ENCODE measurements at places on chromosomes 11 and 22.

DNA sequence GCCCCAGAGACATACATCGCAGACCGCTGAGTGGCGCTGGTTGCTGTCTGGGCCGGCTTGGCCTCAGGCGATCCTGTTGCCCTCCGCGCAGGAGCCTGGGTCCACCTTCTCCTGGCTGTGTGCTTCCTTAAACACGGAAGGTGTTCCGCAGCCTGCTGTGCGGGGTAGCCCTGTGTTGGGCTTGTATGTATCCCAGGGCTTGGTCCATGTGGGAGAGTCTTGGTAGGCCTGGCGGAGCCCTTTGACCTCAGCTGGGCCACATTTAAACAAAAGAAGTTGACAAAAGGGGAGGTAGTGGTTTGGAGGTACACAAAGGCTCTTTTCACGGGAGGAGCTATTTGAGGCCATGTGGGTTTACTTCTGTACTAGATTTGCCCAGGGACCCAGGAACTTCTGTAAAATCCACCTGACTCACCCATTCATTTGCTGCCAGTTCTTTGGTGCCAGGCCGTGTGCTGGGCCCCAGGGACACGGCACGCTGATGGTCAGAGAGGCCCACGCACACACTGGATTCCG, 11.0 kb upstream of the GRAMD4 start:
- DNase-seq: no peak

GRCh38 chr22:41285441-41285819, 557 bp downstream of the RANGAP1 start:
- DNase-seq: peak; percentile 74

- no peak for DNase-seq
Measured at GRCh38 chr22:39184586-39185577, 32.4 kb upstream of the CBX7 start.

GRCh38 chr11:80346353-80347059, 905.7 kb upstream of the TENM4 start:
- no peak for DNase-seq

DNA sequence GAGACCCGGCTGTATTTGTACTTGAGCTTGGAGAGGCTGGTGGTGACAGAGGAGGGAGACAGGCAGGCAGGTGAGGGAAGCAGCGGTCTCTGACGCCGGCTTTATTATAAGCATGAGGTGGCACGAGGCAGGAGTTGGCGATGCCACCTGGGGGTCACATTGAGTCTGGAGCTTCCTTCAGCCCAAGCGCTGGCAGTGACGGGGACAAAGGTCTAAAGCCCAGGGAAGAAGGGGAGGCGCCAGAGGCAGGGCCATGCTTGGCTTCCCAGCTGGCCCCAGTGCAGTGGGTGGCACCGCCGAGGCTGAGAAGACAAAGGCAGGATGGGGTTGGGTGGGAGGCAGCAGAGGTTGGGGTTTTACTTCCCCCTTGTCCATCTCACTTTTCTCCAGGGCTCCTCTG, 4.5 kb downstream of the FXYD2 start:
- DNase-seq: no peak

GRCh38 chr11:12240677-12241076, 130.3 kb downstream of the MICAL2 start:
- no peak for DNase-seq

- no peak for DNase-seq
Measured at GRCh38 chr11:9008011-9008550, 4.3 kb upstream of the NRIP3 start.

GRCh38 chr22:44870021-44870420, 117.6 kb downstream of the ARHGAP8 start:
- DNase-seq: no peak

- DNase-seq: no peak
Measured at GRCh38 chr11:12050470-12051286, 42.3 kb upstream of the DKK3 start.

- no peak for DNase-seq
Measured at GRCh38 chr11:76561245-76561644, 109.3 kb downstream of the LRRC32 start.

DNA sequence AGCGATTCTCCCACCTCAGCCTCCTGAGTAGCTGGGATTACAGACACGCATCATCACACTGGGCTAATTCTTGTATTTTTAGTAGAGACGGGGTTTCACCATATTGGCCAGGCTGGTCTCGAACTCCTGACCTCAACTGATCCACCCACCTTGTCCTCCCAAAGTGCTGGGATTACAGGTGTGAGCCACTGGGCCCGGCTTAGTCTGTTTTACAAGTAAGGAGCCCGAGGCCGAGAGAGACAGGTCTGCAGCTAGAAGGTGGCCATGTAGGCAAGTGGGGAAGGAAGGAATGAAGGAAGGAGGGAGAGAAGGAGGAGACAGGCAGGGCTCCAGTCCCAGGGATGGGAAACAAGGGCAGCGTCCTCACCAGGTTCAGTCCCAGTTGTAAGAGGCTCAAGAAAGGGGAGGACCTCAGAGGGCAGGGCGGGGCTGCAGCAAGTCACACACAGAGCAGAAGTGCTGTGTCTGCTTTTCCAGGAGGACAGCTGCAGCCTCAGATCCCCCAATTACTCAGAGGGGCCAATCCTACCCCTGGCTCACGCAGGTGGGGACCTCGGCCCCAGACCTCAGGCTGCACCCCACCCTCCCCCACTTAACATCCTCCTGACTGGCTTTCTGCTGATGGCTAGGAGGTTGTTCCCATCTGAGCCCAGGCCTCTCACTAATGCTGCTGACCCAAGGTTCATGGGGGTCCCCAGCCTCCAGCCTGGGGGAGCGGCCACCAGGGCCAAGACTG, 53.8 kb upstream of the PRR5 start:
- no peak for DNase-seq

DNA sequence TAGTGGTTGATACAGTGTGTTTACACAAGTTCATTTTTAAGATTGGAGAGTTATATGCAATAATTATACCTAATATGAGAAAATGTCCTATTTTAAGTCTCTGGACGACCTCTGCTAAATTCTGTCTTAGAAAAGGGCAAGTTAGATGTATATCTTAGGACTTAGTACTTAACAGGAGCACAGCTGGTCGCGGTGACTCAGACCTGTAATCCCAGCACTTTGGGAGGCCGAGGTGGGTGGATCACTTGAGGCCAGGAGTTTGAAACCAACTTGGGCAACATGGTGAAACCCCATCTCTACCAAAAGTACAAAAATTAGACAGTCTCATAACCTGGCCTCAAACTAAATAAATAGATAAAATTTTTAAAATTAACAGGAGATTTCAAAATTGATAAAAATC, 27.2 kb downstream of the BSX start:
- DNase-seq: no peak

GRCh38 chr11:101759771-101760450, 154.9 kb upstream of the CEP126 start:
- peak; percentile 28 for DNase-seq

DNA sequence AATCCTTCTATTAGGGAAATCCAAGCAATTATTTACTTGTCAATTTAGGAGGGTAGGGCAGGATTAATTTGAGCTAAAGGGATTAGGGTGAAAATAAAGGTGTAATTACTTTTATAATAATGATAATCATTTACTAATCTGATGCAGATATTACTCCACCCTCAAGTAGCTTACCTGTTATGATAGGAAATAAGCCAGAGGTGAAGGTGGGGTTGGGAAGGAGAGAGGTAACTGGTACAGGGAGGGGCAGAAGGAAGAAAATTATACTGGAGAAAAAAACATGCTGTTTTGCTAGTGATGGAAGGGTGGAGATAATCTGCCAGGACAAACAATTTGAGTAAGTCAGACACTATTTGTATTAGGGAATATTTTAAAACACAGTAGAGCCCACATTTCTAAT, 157.7 kb downstream of the BARX2 start:
- no peak for DNase-seq

DNA sequence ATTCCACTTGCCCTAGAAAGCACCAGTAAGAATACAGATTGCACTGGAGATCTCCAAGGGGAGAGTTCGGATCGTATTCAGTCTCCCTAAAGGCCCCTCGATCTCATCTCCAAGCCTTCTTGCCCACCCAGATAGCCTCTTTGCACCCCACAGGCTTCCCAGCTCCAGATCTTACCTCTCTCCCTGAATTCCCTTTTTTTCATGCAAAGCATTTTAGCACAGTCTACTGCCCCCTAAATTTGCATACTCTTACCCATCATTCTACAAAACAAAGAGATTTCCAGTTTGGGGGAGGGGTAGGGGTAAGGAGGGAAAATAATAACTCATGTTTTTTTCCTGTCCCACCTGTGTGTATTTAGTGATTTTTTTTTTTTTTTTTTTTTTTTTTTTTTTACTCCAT, 105.2 kb downstream of the NAV2 start:
- no peak for DNase-seq

- no peak for DNase-seq
Measured at GRCh38 chr11:87213444-87213843, 175.7 kb downstream of the TMEM135 start.

DNA sequence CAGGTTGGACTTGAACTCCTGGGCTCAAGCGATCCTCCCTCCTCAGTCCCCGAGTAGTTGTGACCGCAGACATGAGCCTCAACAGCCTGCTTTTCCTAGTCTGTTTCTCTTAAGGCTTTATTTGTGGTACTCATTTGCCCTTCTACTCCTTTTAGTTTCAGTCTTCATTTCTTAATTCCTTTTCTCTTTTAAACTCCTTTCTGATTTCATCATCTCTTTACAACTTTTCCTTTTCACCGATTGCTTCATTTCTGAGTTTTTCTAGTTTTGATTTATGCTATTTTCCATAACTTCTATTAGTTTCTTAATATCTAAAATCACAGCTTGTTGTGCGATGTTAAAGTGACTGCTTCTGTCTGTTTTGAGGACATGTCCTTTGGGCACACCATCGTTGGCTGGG, 17.3 kb upstream of the MRGPRF start:
- no peak for DNase-seq

DNA sequence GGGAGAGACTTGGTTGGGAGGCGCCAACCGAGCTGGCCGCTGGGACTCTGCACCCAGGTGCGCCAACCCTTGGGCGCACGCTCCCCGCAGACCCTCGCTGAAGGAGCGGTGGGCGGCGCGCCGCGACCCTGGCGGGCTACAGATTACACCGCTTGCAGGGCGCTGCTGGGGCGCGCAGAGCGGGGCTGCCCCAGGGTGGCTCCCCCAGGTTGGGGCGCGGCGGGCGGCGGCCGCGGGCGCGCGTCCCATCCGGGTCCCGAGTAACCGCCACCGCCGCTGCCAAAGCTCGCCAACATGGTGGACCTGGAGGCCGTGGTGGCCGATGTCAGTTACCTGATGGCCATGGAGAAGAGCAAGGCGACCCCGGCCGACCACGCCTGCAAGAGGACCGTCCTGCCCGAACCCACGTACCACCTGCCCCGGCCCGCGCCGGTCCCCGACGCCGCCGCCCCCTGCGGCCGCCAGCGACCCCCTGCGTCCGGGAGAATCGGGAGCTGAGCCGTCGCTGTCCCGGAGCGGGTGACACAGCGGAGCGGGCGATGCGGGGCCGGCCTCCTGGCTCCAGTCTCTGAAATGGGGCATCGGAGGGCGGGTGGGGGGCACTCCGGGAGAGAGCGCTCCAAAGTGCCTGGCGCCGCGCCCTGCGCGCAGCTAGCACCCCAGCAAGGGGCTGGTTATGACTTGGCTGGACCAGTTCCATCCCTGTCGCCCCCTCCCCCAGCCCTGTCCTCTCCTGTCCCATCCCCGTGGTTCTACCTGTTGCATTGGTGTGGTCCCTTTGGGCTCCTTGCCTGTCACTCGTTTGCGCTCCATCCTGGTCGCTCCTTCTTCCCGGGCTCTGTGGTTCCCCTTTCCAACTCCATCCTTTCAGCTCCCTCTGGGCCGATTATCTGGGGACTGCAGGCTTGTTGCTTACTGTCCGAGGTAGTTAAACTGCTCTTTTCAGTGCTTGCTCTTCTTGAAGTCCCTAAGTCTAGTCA, 143.3 kb upstream of the GRK3 start:
- no peak for DNase-seq

GRCh38 chr11:73141031-73141308, 1.1 kb downstream of the FCHSD2 start:
- DNase-seq: no peak

- DNase-seq: peak; percentile 96
Measured at GRCh38 chr11:9943386-9944110, 279.7 kb downstream of the SWAP70 start.

- no peak for DNase-seq
Measured at GRCh38 chr11:37747121-37747520, 1149.1 kb upstream of the RAG2 start.

DNA sequence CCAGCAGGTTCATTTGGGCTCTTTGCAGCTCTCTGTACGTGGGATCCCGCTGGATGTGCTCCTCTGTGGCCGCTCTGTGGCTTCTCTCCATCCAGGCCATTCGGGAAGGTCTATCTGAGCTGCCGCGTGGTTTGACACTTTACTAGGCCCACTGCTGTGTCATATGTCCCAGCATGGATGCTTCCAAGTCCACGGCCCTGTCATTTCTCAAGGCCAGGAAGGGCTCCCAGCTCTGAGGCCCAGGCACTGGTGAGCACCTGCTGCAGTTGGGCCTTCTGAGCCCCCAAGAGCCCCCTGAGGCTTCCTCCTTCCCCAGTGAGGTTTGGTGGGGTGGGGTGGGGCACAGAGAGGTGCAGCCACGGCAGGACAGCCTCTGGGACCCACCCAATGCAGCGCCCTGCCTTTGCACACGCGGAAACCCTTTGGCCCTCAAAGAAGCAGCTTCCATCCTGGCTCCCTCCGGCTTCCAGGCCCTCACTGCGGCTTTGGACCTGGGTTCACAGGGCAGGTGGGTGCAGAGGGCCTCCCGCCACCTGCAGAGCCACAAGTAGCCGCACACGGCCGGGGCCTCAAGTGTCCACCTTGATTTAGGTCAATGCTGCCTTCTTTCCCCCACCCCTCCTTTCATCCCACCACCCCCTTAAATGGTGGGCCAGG, 44.5 kb upstream of the FGF3 start:
- no peak for DNase-seq

GRCh38 chr22:36171941-36172340, 11.4 kb upstream of the APOL3 start:
- DNase-seq: no peak

- no peak for DNase-seq
Measured at GRCh38 chr22:32720924-32721323, 80.6 kb upstream of the TIMP3 start.

GRCh38 chr11:70016666-70017367, 61.3 kb upstream of the ANO1 start:
- peak; percentile 74 for DNase-seq

GRCh38 chr11:131903074-131903473, 532.7 kb downstream of the NTM start:
- no peak for DNase-seq

DNA sequence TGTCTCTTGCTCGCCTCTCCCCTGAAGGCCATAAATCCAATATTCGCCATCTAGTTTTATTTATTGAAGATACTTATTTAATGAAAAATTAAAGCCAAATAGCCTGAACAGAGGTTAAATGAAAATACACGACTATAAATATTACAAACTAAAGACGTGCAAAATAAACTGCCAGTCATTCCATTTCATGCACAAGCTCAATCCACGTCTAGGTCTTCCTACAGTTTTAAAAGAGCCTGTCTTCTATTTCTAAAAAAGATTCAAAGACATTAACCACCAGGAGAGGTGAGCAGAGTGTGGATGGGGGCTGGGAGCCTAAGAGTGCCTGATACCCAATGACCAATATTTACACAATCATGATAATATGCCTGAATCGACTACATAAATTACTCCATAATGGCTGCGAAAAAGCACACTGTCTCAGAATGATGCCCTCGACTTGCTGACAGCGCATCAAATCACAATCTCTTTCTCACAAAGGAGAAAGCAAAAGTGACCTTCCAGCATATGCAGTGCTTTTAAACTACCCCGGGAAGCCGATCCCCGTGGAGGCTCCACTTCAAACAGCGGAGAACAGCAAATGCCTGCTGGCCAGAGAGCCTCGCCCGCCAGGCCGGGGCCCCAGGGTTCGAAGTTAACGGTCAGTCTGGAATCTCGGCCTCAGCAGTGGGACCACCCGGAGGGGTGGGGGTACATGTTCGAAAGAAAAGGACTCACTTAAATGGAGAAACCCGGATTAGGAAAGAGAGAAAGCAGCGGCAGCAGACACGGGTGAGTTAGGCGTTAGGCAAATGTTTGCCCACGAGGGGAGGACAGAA, 1.7 kb downstream of the FCHSD2 start:
- no peak for DNase-seq
